ENCODE measurements at places on chromosomes 6 and 20.

GRCh38 chr6:95364016-95364604, 213.2 kb upstream of the MANEA start:
- no peak for DNase-seq

DNA sequence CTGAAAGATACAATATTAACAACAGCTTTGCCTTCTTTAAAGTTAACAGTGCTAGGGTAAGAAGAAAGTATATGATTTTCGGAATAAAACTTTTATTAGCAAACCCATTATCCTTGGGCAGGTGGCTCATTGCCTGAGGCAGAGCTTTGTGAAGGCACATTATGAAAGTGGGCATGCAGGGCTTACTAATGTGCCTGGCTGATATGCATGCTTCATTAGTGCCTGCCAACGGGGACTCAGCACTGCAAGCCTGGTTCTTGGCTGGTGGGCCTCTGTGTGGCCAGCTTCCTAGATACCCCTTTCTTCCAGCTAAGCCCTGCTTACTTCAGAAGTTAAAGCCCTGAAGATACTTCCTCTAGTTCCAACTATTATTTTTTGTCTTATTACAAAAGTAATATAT, 481.6 kb downstream of the ADGRB3 start:
- no peak for DNase-seq

- no peak for DNase-seq
Observed at GRCh38 chr6:4640139-4640538, 136.1 kb upstream of the CDYL start.

DNA sequence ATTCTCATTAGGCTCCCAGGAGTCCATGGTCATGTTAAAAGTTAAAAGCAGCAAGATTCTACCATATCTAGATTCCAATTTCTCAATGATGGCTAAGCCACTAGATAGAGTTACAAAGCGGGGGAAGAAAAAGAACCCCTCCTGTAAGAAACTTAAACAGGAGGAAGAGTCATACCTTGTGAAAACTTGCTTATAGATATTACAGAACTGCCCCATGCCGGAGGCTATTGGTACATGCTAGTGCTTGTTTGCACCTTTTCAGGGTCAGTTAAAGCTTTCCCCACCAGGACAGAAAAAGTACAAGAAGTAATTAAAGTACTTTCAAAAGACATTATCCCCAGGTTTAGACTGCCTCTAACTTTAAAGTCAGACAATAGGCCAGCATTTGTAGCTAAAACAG, 15.5 kb upstream of the GSTA3 start:
- DNase-seq: no peak

DNA sequence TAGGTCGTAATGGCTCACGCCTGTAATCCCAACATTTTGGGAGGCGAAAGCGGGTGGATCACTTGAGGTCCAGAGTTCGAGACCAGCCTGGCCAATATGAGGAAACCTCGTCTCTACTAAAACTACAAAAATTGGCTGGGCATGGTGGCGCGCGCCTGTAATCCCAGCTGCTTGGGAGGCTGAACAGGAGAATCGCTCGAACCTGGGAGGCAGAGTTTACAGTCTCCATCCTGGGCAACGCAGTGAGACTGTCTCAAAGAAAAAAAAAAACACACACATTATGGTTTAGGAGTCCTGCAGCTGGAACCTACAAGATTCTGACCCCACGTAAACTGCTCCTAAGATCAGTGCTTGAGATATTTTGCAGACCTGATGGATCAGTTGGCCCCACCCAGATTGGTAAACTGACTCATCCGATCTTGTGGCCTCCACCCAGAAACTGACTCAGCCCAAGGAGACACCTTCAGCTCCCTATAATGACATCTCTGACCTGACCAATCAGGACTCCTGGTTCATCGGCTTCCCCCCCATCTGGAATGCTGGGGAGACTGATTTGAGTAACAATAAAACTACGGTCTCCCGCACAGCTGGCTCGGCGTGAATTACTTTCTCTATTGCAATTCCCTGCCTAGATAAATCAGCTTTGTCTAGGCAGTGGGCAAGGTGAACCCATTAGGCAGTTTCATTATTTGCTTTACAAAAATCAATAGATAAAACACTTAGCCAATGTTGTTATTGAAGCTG, 96.2 kb upstream of the BTN3A2 start:
- no peak for DNase-seq

- no peak for DNase-seq
Observed at GRCh38 chr6:170280689-170281045, 10.2 kb downstream of the DLL1 start.

DNA sequence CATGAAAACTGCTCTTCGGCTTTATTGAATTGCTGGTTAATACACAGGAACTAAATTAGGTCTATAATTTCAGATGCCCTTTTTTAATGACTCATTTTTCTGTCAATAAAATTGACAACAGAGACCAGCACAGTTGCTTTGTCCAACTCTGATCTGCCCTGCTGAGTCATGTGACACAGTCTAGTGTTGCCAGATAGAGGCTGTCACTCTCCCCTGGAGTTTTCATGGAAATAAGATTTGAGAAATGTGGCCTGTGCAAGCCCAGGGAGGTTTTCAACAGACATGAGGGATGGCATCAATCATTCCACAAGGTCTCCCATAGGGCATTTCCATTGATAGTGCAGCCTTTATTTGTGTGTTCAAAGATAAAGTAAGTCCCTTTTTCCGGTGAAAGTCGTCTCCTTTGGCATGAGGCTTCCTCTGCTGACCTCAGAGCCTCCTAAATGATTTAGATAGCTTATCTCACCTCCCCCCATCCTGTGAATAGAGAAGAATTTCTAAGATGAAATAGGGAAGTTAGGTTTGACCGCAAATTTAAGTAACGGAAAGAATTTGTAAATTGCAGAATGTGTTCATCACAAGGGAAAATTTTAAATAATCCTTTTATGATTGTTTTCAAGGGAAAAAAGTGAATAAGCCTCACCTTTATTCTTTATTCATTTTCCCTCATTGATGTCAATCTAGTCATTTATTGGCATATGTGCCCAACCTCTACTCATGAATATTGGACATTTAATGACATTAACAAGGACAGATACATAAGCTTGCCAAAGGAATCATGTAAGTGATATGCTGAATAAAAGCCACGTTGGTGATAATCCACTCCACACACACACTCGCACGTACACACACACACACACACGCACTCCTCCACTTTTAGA, 277.7 kb downstream of the ADGB start:
- DNase-seq: no peak

DNA sequence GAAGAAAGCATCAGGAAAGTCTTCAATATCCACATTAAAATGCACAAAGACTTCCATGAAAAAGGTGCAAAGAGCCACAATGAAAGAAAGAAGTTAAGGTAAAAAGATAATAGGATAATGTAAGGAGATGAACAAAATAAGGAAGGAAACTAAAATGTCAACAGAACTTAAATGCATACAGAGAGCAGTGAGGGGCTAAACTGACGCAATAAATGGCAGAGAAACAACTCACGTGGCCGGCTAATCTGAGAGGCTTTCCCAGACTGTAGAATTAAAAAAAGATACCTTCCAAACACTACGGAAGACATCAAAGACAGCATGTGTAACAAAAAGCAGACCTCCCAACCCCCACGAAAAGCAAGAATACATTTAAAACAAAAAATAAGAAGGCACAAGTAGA, 73.7 kb downstream of the GMDS start:
- DNase-seq: no peak

GRCh38 chr6:77715588-77715987, 62.7 kb downstream of the MEI4 start:
- no peak for DNase-seq

DNA sequence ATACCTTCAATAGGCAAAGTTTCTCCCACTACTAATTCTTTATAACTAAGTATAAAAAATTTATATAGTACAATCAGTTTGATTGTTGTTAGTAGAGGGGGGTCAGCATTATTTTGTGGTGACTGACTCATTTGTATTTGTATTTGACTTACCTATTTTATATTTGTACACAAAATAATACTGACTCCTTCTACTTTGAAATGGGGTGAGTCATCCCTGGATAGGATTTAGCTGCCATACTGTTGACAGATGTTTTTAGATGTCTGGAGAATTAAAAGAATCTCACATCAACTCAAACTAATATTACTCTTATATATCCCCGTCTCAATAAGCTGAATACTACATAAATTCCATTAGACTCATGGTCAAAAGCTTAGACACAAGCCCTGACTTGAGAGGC, 114.9 kb downstream of the FRK start:
- DNase-seq: no peak

- DNase-seq: no peak
Observed at GRCh38 chr20:22260506-22260905, 323.9 kb downstream of the FOXA2 start.

DNA sequence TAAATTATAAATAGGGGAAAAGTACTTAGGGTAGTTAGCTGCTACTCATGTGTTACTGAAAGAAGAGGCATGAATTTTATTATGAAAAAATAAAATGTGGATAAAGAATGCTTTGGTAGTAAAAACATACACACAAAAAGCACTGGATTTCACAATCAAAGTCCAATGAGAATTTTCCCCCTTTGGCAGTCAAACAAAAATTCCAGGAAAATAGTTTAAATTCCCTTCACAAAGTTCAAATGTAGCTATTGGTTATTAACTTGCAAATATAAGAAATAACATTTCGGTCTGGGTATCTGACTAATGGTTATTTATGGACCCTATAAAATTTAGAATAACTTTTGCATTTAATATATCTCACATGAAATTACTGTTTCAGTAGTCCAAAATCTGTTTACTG, 210.4 kb downstream of the FOXC1 start:
- DNase-seq: no peak

GRCh38 chr6:46849361-46849690, 56.1 kb downstream of the MEP1A start:
- DNase-seq: no peak

DNA sequence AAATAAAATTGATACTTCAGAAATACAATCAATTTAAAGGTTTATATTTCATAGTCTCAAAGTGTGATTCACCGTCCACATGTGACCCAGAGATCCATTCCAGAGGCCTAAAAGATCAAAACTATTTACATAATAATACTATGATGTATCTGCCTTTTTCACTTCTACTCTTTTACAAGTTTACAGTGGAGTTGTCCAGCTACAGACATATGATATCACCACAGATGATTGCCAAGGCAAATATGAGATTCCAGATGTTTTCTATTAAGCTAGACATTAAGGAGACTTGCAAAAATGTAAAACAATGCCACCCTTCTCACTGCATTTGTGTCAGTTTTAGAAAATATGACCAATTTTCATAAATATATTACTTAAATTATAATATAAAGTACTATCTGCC, 443.7 kb downstream of the GJA1 start:
- DNase-seq: no peak

- DNase-seq: no peak
Observed at GRCh38 chr6:5762561-5762968, 244.2 kb downstream of the NRN1 start.

- no peak for DNase-seq
Observed at GRCh38 chr6:166903500-166903899, 52.9 kb downstream of the RNASET2 start.

DNA sequence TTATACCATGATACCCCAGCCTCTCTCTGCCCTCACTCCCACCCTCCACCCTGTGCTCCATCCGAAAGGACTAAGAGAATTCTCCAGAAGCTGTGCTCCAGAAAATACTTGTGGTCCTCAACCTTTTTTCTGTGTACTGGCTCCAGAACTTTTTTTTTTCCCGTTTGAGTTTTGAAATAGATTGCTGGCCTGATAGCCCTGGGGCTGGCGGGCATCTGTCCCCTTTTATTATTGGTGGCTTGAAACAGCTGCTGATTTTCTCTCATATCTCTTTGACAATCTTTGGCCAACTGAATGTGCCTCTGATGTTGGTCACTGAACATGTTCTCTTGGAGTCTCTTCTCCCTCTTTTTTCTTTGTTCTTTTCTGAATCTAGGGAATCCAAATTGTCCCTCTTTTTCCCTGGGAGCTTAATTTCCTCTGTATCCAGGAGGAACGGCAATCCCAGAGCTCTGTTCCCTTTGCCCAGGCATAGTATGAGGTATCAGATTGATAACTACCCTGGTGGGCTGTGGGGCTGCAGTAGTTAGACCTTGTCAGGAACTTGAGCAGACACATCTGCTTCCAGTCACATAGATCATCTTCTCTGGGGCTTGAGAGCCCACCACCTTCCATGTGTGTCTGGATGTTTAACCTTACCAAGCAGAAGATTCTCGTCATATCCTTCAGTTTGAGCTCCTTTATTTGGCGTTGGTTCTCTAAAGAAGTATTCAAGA, 1.6 kb downstream of the PPARD start:
- DNase-seq: no peak

DNA sequence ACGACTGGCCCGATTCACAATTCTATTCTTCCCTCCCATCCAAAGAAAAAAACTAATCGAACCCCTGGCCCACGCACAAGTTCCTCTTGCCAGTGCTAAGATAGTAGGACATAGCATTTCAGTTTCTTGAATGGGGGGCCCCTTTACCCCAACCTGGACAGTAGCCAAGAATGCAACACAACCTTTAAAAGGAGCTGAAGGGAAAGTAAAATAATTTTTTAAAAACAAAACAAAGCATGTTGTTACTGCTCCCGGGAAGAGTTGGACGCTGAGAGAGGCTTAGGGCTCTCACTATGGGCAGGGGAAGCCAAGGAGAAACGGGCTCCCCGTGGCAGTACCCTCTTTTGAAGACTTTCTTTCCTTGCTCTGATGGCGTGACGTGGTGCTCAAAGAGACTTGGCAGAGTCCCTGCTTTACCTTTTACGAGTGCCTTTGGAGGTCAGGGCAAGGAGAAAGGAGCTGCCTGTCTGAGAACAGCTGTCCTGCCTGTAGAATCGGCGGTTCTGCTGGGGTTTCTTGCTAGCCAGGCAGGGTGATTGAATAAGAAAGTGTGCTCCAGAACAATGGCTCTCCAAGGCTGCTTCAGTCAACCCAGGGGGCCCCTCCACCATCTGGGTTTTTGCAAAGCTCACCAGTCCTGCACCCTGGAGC, 5.8 kb downstream of the TFAP2C start:
- no peak for DNase-seq

GRCh38 chr6:30213667-30213956, 406 bp upstream of the TRIM26 start:
- DNase-seq: no peak

- DNase-seq: no peak
Observed at GRCh38 chr6:145977881-145978280, 13.7 kb upstream of the SHPRH start.

All from activated CD8-positive, alpha-beta memory T cell treated with anti-CD3 and anti-CD28 coated beads for 1 hour (primary cell).